ENCODE measurements at places on chromosomes 11 and 22. TPM values are rescaled to one million over a fixed set of nuclear protein-coding genes. Genes with fewer than 3 reads are reported as not detected.

MMP1 gene
- 2.8 TPM for total RNA-seq

DNA sequence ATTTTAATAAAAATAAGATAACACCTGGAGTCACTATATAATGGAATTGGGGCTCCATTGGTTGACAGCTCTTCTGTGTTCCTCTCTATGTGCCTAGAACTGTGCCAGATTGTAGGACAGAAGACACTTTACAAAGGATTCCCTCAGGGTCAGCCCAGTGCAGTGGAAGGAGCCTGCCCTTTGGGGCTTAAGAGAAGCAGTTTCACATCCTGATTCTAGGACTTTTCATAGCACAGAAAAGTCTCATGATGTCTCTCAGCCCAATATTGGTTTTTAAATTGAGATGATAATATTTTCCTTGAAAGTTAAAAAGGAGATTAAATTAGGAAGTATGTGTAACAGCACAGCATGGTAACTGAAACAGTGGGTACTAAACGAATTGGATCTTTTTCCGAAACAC is 7.1 kb downstream of the PLAAT4 start:
- no peak for DNase-seq

GRCh38 chr22:44573451-44573850 is 75.4 kb upstream of the RTL6 start:
- DNase-seq: no peak

CARNS1 gene
- total RNA-seq: not detected

MS4A6E gene
- total RNA-seq: not detected

DNA sequence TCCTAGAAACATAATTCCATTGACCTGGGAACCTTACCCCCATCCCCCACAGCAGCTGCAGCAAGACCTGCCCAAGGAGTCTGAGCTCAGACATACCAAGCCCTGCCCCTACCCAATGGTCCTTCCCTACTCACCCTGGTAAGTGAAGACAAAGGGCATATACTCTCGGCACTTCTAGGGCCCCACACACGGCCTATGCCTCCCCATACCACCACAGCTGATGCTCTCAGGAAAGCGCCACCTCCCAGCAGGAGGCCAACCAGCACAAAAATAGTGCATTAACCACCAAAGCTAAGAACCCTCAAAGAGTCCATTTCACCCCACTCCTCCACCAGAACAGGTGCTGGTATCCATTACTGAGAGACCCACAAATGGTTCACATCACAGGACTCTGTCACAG is 74.4 kb upstream of the GUCY1A2 start:
- no peak for DNase-seq

MYH9 gene
- total RNA-seq: 82.9 TPM

- DNase-seq: no peak
These were observed 73.0 kb downstream of the OSBP2 start for GRCh38 chr22:30767661-30768060.

GRCh38 chr11:122215244-122215992 is 99.4 kb upstream of the BLID start:
- DNase-seq: peak; percentile 64

EP300 gene
- total RNA-seq: 30.7 TPM

SMC1B gene
- not detected for total RNA-seq

DNA sequence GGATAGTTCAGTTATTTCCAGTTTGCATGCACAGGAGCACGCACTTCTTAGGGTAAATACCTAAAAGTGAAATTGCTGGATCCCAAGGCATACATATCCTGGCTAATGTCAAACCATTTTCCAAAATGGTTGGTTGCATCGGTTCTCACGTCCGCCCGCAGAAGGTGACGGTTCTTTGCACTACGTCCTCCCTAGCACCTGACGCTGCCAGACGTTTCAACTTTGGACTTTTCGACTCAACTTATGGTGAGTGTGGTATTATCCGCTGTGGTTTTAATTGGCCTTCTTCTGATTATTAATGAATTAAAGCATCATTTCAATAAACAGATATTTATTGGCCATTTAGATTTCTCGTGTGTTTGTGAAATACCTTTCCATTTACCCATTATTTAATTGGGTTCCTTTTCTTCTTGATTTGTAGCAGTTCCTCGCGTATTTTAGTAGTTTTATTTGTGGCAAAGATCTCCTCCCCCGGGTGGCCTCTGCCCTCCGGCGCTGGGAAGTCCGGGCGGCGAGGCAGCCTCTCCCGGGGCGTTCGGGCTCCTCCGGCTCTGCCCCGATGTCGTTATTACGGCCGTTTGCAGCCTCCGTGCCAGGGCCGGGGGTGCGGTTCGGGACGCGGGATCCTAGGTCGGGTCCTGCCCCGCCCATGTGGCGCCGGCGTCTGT is at the start of gene JHY:
TSS of gene JHY (plus strand) at position 571 of the 668 bp plus-strand sequence. CDS start 3,091 bp downstream, outside the sequence.
- peak; percentile 20 for DNase-seq

OR2D2 gene
- total RNA-seq: not detected

P4HA3 gene
- total RNA-seq: 0.27 TPM

MRPL48 gene
- total RNA-seq: 46.7 TPM

Data from H4 (cell line).